ENCODE measurements at places on chromosomes 2 and 18.

GRCh38 chr2:46239175-46239846 lies 57.9 kb upstream of the EPAS1 start:
- DNase-seq = no peak

GRCh38 chr2:165572151-165572550 lies 102.7 kb downstream of the CSRNP3 start:
- DNase-seq = no peak

GRCh38 chr2:144753416-144753815 lies 233.5 kb upstream of the ZEB2 start:
- DNase-seq = no peak

GRCh38 chr2:134936691-134937090 lies 18.1 kb downstream of the CCNT2 start:
- no peak for DNase-seq

- DNase-seq = peak; percentile 59
These were observed 118.3 kb upstream of the NETO1 start for GRCh38 chr18:72986103-72986502.

DNA sequence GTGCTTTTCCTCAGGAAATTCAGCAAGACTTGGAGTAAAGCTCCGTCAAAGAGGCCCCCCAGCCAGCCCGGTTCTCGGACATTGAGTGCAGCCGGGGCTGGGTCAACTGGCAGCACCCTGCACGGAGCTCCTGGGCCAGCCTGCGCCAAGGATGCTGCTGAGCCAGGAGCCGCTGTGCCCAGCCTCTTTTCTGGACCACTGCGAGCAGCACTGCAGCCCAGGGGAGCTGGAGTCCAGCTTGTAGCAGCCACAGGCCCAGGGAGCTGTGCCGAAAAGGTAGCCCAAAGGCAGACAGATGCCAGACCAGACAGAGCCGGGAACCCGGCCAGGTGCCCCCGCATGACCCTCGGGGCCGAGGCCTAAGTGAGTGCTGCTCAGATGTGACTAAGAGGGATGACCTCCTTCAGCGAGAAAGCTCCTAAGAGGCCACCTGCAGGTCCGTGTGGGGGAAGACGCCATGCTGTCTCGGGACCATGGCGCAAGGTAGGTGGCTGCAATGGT lies 7.3 kb downstream of the CLHC1 start:
- DNase-seq = no peak

DNA sequence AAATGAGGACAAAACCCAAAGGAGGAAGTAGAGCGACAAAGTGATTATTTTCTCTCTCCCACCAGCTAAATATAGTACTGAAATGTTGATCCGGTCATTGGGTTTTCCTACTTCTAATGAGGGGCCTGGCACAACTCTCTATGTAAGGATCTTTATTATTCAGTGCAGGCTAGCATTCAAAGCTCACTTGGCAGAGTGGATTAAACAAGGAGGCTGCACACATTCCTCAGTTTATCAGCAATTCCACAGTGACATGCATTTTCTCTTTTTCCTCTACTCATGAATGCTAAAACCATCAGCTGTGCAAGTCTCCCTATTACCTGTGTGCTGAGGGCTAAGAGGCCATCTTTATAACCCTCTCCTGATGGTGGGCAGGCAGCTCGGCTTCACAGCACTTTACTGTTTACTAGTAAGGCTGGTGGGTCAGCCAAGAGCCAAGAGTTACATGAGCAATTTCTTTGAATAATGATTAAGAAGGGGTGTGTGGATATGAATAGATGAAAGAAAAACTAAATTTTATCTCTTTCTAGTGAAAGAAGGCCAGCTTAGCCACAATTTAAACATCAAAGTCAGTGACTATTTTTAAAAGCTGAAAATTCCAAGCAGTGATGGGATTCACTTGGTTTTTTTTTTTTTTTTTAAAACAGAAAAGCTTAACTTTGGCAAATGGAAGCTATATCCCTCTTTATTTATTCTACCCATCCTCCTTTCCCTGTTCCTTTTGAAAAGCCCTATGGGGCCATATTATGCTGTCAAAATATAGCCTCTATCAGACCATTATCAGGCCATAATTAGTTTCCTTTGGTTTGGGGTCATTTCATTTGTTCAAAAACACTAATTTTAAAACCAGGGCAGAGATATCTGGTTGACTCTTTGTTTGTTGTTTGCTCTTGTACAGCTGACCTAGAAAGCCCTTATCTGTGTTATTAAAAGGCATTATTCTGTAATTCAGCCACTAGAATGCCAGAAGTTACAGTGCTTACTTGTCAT lies 111.0 kb downstream of the RBM43 start:
- DNase-seq = no peak

DNA sequence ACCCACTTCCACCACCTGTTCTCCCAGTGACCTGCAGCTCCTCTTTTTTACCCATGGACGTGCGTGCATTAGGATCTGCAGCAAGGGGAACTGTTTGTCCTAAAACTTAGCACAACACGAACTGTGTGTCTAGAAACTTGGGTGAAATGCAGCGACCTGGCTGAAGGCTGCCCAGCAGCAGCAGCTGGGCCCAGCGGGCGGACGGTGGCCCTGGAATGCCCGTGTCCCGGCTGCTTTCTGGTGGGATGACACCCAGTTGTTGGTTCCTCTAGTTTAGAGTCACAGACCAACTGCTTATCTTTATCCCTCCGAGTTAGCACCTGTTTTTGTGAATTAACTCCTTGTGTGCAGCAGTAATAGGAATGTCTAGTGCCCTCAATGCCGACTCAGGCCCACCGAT lies 61.9 kb upstream of the PXDN start:
- DNase-seq = no peak

GRCh38 chr2:11996618-11997017 lies 250.2 kb downstream of the LPIN1 start:
- peak; percentile 45 for DNase-seq

DNA sequence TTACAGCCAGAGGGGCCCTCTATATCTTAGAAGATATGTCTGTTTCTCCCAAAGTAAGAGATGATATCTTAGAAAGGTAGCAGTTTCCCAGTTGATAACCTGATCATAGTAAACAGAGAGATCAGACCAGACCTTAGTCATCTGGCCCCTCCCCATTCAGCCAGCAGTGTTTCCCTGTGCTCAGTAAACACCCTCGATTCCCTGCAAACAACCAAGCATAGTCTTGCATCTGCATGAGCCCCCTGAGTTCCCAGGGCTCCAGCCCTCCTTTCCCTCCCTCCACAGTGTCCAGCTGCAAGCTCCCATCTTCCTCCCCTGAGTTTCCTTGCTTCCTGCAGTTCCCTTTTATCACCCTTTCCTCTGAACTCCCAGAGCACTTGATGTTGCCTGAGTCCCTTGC lies 20.3 kb downstream of the NRP2 start:
- DNase-seq = no peak

DNA sequence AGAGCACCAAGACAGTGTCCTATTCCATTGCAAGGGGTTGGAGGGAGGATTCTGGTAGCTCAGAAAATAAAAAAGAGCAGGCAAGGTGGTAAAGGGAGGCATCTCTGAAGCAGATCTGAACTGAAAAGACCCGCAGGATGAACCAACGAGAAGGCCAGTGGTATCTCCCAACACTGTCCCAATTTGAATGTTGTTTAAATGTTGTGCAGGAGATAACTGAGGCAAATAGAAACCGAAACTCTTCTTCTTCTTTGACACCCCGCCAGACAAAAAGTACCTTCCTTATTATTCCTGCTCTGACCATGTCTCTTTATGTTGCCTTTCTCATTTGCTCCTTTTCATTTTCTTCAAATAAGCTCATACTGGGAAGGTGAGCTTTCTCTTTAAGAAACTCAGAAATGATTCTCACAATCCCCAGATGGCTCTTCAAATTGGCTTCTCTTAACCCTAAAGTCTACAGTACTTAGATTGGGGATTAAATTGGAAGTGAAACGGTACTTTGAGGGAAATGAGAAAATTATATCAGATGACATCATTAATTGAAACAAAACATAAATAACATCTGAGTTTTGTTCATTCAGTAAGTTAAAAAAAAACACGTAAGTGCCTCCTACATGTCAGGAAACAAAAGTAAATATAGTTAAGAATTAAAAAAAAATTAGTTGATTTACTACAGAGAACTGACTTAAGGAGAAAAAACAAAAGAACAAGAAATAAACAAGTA lies 143.6 kb downstream of the WDPCP start:
- no peak for DNase-seq

GRCh38 chr2:177806025-177806424 lies 266.6 kb downstream of the PDE11A start:
- DNase-seq = no peak

DNA sequence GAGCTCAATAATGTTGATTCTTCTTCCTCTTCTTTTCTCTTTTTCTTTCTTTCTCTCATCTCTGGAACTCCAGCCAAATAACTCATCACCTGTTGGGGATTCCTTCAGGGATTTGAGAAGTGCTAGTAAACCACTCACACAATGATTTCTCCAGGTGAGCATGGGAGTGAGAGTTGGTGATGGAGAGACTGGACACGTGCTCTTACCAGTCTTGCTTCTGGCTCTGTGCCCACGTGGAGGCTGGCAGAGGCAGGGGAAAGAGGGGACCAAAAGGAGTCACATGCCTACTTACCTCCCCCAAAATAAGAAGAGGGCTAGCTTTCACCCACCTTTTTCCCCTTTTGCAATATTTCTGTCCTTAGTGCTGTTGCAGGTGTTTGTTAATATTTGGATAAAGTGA lies 28.6 kb upstream of the CCDC85A start:
- DNase-seq = no peak

GRCh38 chr2:128396500-128396891 lies 77.8 kb upstream of the HS6ST1 start:
- DNase-seq = peak; percentile 55

DNA sequence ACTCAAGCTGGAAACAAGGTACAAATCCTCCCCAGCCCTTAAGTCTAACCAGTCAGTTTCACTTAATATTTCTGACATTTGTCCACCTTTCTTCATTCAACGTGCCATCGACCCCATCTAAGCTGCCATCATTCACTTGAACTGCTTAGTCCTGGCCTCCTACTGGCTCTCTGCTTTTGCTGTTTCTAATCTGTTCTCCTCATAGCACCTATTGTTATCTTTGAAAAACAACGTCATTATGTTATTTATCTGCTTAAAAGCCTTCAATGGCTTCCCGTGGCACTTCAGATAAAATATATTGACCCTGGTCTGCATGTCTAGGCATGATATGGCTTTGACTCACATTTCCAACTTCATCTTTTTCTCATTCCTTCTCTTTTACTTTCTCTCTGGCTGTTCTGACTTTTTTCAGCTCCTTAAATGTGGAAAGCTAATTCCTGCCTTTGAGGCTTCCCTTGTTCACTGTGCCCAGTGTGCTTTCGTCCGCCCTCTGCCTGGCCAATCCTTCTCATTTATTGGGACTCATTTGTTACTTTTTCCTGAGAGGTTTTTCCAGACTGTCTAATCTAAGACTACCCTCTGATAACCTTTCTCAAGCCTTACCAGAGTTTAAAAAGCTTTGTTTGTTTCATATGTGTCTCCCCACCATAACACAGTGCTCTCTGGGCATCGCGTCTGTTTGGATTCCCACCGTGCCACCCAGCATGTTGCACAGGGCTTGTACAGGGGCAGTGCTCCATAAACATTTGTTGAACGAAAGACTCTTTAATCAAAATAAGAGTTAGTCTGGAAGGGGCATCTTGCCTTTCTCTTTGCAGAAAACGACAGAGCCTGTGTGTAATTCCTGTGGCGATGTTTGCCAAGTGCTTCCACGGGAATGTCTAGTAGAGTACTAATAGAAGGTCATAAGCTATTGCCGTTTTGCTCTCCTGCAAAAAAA lies 183.9 kb downstream of the FMNL2 start:
- DNase-seq = no peak

- no peak for DNase-seq
These were observed 119.5 kb downstream of the MYO3B start for GRCh38 chr2:170297496-170297895.

DNA sequence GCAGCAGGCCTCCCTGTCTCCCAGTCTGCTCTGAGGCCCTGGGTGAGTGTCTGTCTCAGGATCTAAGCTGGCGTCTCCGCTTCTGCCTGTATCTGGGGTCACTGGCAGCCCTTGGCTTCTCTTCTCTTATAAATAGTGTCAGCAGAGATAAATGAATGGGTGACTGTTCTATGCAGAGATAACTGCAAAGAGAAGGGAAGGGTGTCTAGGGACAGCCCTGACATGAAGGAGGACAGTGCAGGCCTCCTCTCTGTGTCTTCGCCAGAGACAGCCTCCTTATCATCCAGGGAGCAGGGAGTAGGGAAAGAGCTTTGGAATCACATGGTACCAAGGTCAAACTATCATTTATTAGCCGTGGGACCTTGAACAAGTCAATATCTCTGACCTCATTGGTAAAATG lies 28.3 kb upstream of the GMPPA start:
- DNase-seq = no peak

DNA sequence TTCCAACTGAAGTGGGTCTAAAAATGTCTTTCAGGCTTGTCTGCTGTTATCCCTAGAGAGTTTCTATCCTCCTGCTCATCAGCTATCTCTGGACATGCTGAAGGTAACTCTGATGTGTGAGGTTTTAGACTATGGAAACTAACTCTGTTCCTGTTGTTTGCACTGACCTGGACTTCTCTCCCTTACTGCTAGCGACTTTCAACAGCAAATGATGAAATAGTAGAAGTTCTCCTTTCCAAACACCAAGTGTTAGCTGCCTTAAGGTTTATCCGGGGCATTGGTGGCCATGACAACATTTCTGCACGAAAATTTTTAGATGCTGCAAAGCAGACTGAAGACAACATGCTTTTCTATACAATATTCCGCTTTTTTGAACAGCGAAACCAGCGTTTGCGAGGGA lies 26.9 kb downstream of the RMC1 start:
- no peak for DNase-seq
